ENCODE measurements at places on chromosomes 12 and 14.

DNA sequence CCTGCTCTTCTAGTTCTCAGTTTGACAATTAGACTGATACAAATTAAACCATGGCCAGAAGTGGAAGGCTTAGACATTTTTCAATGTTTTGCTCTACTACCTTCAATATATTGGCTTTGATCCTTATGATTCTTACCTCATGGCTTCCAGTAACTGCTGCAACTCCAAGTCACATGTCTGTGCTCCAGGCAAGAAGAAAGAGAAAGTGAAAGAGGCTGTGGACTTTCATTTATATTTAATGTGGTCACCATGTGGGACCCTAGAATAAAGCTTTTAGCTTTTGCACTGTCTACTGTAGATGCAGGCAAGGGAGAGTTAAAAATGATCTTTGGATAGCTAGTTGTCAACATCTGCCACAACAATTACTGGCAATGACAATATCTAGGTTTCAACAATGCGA lies 214.3 kb upstream of the PDE3A start:
- no peak for DNase-seq

GRCh38 chr14:78700236-78700635 lies 530.1 kb downstream of the NRXN3 start:
- no peak for DNase-seq

- no peak for DNase-seq
Observed at GRCh38 chr12:116146386-116146785, 131.1 kb downstream of the MED13L start.

DNA sequence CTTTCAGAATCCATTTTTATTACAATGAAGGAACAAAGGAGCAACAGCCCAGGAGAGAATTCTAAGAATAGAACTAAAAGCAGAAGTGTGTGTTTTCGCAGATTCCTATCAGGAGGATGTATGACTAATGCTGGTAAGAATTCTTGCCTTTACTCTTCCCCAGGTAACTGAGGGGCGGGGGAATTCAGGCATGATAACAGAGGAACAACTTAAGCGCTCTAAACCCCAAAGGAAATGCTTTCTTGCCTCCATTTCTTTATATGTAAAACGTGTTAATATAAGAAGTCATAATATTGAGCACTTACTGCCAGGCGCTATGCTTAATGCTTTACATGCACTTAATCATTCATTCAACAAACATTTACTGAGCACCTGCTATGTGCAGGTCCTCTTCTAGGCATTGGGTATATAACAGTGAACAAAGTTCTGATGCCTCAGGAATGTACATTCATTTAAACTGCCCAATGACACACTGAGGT lies 4.5 kb downstream of the HCAR1 start:
- DNase-seq: no peak

- no peak for DNase-seq
Observed at GRCh38 chr12:115740586-115741155, 536.8 kb downstream of the MED13L start.

DNA sequence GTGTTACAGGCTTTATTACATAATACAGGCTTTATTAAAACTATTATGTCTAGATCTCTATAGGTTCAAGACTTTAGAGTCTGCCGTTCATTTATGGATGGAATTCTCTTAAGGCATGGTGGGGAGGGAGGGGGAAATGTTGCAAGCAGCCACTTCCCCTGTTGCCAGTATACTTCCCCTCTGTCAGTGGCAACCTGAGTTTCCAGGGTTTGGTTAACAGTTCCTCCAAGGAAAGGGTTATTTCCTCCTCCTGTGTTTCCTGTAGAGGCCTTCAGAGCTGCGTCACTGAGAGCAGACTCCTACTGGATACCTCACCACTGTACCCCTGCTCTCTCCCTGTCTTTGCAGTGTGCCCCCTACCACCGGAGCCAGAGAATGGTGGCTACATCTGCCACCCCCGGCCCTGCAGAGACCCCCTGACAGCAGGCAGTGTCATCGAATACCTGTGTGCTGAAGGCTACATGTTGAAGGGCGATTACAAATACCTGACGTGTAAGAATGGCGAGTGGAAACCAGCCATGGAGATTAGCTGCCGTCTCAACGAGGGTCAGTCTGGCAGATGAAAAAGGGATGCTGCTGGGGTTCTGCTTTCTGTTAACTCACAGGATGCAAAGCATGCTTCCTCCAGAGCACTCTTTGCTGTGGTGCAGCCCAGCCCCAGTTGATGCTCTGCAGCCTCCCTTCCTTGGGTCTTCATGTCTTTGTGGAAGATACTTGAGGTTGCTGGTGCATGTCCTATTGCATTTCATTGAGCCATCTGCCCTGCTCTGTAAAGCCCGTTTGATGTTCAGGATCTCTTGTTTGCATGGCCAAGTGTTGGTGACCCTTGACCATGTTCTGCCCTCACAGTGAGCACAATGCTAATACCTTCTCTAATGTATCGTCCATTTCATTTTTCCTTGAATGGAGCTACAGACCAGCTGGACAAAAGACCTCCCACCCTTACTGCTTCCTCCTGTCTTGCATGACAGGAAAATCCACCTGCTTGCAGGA lies 63.6 kb upstream of the SRSF5 start:
- DNase-seq: no peak

- no peak for DNase-seq
Observed at GRCh38 chr14:73896521-73896920, 9.9 kb downstream of the ZNF410 start.

- no peak for DNase-seq
Observed at GRCh38 chr12:92218394-92219077, 72.9 kb upstream of the BTG1 start.

- no peak for DNase-seq
Observed at GRCh38 chr12:123102366-123102765, 48.5 kb downstream of the PITPNM2 start.

- no peak for DNase-seq
Observed at GRCh38 chr12:95506707-95507523, 33.0 kb downstream of the METAP2 start.

- DNase-seq: no peak
Observed at GRCh38 chr14:61099216-61099835, 118.3 kb downstream of the SLC38A6 start.

DNA sequence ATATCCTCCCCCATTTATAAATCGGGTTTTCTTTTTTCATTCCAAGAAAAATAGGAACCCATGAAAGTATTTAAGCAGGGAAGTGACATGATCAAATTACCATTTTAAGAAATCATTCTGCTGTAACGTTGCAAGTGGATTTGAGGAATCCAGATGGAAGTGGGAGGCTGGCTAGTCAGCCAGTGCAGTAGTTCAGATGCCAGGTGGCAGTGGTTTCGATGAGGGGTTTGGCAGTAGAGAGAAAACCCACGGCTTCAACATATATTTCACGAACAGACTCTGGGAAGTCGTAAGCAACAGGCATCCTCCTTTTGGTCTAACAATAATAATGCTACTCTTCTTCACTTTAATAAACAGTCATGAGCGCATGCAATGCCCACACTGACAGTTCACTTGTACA lies 25.0 kb downstream of the PDZRN4 start:
- DNase-seq: no peak

DNA sequence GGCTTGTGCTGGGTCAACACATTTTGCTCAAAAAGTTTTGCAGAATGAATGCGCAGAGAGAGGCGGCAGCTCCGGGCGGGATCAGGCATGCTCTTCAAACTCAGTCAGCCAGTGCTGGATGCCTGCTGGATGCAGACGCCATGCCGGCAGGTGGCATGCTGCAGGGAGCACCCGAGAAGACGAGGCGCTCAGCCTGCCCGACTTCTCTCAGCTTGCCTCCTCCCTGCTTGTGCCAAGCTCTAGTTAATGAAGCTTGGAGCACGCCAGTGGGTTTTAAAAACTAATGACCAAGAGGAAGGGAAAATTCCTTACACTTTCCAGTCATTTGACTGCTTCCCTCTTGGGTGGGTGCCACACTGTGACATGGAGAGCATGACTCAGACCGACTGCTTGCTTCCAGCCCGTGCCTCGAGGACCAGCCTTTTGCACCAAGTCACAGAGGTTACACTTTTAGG lies 39.8 kb downstream of the SLC24A4 start:
- DNase-seq: no peak

- no peak for DNase-seq
Observed at GRCh38 chr14:102029956-102030355, 56.9 kb downstream of the HSP90AA1 start.

GRCh38 chr14:89669193-89669592 lies 252.2 kb upstream of the FOXN3 start:
- no peak for DNase-seq

GRCh38 chr12:80226576-80226975 lies 127.2 kb downstream of the OTOGL start:
- DNase-seq: no peak

GRCh38 chr12:28388879-28389278 lies 198.6 kb downstream of the CCDC91 start:
- no peak for DNase-seq

DNA sequence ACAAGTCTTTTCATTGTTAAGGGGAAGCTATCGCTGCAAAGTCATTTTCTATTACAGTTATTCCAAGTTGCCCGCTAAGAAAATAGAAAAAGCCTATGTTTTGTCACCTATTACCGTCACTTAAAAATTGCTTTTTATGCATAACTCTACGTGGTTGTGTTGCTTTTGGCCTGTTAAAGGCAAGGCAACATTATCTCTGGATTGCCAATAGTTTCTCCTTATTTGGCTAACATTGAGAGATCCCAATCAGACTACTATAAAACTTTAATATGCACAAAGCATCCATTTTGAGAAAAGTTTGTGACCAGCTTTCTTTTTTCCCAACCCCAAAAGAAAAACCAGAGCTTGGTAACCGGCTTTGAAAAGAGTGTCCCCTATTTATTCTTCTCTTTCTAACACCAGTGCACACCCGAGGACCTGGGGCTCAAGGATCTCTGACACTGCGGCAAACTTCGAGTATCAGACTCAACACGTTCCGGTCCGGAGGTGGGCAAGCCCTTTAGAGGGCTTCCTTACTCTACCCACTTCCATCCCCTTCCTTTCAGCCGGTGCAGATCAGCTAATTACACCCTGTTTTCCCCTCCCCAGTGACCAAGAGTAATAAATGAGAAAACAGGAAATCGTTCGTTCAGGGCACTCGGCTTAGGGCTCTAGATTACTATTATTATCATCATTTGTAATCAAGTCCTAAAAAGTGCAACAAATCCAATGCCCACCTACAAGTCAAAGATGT lies 1.2 kb downstream of the PPP1R12A start:
- no peak for DNase-seq

- peak; percentile 20 for DNase-seq
Observed at GRCh38 chr12:70590051-70590450, 47.2 kb downstream of the PTPRB start.

- no peak for DNase-seq
Observed at GRCh38 chr12:106914796-106915634, 40.7 kb upstream of the TMEM263 start.

DNA sequence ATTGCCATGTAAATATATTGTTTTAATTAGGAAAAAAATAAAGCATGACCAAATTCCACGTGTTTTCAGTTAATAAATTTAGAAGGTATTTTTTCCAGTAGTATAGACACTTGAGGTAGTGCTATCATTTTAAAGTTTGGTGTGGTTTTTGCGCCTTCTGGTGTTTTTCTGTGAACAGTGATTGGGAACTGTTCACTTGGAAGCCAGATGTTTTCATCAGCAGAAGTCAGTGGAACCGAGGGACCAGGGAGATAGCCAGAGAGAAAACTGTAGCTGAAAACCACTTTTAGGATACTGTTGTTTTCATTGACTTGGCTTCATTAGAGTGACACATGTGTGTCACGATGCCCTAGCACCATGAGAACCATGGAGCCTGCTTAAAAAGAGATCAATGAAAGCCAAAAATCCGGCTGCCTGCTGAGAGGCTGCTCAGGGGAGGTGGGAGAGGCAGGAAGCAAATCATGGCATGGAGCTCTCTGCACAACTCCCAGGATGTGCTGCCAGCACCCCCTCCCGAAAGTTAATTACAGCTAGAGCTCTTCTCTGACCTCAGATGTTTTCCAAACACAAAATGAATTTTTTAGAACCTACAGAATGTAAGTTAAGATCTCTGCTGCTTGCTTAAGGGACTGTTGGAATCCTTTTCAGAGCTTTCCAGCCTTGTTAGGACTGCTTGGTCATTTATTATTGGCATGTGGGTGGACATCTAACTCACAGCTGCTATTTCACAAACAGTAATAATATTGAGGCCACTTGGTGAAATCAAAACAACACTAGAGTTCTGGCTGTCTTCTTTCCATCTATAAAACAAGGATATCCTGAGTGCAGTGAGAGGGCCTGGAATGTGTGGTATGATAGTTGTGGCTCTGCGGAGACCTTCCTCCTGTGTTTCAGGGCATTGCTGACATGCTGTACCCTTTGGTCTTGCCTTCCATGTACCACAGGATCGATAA lies 192.3 kb downstream of the ANO4 start:
- DNase-seq: no peak
